ENCODE measurements at places on chromosomes 7 and 10. TPM values are rescaled to one million over a fixed set of nuclear protein-coding genes. Genes with fewer than 3 reads are reported as not detected.

Gene PON3
- 31.0 TPM for total RNA-seq

Gene DYDC2
- 0.13 TPM for total RNA-seq

Gene SVOPL
- not detected for total RNA-seq

Gene GHRHR
- not detected for total RNA-seq

Gene APBB1IP
- 6.8 TPM for total RNA-seq

Gene PPP1R9A
- total RNA-seq: 3.8 TPM

Gene PRDX3
- 343 TPM for total RNA-seq

Gene IL15RA
- total RNA-seq: 3.0 TPM

Gene FXYD4
- total RNA-seq: not detected

Gene CFAP46
- 1.5 TPM for total RNA-seq

Gene WIPF3
- 0.61 TPM for total RNA-seq

Gene CCL24
- total RNA-seq: not detected

Gene RARRES2
- not detected for total RNA-seq

Gene MRLN
- total RNA-seq: not detected

Gene NXPH1
- not detected for total RNA-seq

Gene LDB1
- total RNA-seq: 29.8 TPM

Gene PAPOLB
- total RNA-seq: not detected

Gene STOX1
- total RNA-seq: 0.65 TPM

Gene UCMA
- not detected for total RNA-seq

Gene GGCT
- total RNA-seq: 83.3 TPM

Gene GCK
- not detected for total RNA-seq

Gene SEMA3D
- 0.03 TPM for total RNA-seq

Gene PTPN20
- 4.7 TPM for total RNA-seq

Gene USP6NL
- total RNA-seq: 12.2 TPM

Gene BLOC1S2
- 110 TPM for total RNA-seq

Gene ERVW-1
- total RNA-seq: not detected

Gene TMEM176A
- not detected for total RNA-seq

Gene SPACDR
- total RNA-seq: 0.65 TPM

Gene NAT16
- 0.06 TPM for total RNA-seq

Gene PCBD1
- 257 TPM for total RNA-seq

Gene TMEM196
- total RNA-seq: not detected

Gene SEMA4G
- total RNA-seq: 9.3 TPM

Measured in A549 treated with GW870086 at 1 μM for 4 hours (cell line).